ENCODE measurements at places on chromosomes 1 and 21. TPM values are rescaled to one million over a fixed set of nuclear protein-coding genes. Genes with fewer than 3 reads are reported as not detected.

PMF1 gene
- 135 TPM for total RNA-seq

- no peak for DNase-seq
Measured at GRCh38 chr1:94554580-94554979, 13.0 kb upstream of the F3 start.

DNA sequence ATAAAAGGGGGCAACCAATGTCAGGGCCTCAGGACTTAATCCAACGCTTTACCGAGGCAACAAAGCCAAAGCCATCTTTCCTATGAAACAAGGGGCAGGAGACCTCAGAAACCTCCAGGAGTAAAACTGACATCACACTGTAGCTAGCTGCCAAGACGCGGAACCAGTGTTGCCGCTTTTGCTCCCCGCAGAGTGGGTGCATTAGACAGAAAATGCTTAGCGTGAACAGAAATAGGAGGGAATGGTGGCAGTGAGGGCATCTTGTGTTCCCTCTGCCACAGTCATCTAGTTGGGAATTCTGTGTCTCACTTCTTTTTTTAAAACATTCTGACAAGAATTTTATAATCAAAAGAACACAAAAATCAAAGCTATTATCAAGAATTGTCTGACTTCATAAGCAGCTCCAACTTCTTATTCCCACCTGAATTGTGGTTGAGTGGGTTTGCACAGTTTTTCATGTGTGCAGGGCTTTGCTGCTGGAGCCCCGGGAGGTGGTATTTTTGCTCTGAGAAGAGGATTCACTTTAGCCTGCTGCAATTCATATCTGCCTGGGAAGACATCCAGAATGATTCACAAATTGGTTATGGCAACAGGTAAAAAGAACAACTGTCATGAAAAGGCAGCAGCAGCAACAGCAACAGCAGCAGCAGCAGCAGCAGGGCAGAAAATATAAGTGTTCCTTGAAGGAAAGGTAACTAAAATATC, 82.2 kb upstream of the DIRAS3 start:
- no peak for DNase-seq

DNA sequence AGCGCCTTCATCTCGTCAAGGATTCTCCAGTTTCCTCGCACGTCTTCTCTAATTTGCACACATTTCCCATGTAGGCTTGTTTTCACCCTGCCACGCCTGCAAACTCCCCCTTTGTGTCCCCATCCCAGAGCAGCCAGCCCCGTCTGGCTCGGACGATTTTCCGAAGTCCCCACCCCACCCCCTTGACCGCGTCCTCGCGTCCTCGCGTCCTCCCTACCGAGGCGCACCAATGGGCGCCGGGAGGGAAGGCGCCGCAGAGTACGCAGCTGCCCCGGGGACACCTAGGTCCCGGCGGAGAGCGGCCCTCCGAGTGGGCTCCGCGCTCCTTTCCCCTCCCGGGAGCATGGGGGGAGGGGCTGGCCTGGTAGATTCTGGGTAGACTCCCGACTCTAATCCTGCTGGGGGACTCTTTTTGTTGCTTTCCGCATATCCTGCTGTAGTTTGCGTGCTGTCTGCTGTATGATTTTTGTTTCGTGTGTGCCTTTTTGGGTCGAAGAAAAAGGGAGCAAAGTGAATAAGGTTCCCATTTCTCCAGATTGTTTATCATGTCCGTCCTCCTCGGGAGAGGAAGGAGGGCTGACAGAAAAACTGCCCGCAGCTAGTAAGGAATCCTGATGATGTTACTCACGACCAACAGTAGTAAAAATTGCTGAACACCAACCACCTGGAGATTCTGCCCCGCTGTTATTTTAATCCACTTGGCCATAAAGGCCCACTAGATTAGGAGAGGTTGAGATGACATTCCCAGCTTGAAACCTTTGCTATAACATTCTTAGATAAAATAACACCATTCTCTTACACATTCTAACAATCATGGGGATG, 1.5 kb downstream of the CACHD1 start:
- peak; percentile 28 for DNase-seq

EPHX1 gene
- 5.0 TPM for total RNA-seq

GRCh38 chr21:45370575-45370974, 34.4 kb upstream of the COL18A1 start:
- DNase-seq, result no peak
